ENCODE measurements at places on chromosomes 3 and 15.

- no peaks in the 10 kb centered on the region for H3K36me3 ChIP-seq
- no peak overlapping the region for H3K27ac ChIP-seq
- H3K4me1 ChIP-seq = no peaks in the 10 kb centered on the region
- H3K27me3 ChIP-seq = no peaks in the 10 kb centered on the region
- H3K4me3 ChIP-seq = no peak overlapping the region
Observed at GRCh38 chr3:142680710-142681109, 43.1 kb upstream of the TRPC1 start.

DNA sequence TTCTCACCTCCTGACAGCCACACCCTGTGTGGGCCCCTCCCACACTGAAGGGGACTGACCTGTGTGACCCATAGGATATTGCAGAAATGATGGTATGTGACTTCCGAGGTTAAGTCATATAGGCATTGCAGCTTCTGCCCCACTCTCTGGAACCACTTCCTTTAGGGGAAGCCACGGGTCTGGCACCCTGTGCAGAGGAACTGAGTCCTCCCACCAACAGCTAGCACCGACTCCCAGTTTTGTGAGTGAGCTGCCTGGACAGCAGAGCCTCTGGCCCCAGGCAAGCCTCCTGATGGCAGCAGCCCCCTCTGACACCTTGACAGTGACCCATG, 24.6 kb upstream of the SLC6A6 start:
- H3K27ac ChIP-seq = no peak overlapping the region
- DNase-seq = no peak
- H3K4me1 ChIP-seq = peaks cover 7% of the 10 kb centered on the region
- no peaks in the 10 kb centered on the region for H3K36me3 ChIP-seq

DNA sequence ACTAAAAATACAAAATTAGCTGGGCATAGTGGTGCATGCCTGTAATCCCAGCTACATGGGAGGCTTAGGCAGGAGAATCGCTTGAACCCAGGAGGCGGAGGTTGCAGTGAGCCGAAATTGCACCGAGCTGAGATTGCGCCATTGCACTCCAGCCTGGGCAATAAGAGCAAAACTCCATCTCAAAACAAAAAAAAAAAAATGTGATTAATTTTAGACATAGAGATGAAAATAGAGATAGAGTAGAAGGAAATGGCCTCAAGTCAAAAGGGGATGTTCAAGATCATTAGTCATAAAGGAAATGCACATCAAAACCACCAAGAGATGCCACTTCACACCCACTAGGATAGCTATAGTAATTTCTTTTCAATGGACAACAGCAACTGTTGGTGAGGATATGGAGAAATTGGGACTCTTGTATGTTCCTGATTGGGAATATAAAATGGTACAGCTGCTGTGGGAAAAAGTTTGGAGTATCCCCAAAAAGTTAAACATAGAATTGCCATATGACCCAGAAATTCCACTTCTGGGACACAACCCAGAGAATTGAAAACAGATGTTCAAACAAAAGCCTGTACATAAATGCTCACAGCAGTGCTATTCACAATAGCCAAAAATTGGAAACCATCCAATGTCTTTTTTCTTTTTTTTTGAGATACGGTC, 55.4 kb downstream of the ABHD2 start:
- peak overlapping the region; percentile 57 for H3K27ac ChIP-seq
- H3K27me3 ChIP-seq = no peaks in the 10 kb centered on the region

GRCh38 chr3:164897342-164897741, 181.0 kb downstream of the SI start:
- no peaks in the 10 kb centered on the region for H3K4me1 ChIP-seq
- H3K4me3 ChIP-seq = no peak overlapping the region
- no peak overlapping the region for H3K27ac ChIP-seq

- no peak for DNase-seq
- H3K36me3 ChIP-seq = no peaks in the 10 kb centered on the region
- no peaks in the 10 kb centered on the region for H3K4me1 ChIP-seq
Observed at GRCh38 chr15:79602731-79603130, 170.6 kb downstream of the MINAR1 start.

DNA sequence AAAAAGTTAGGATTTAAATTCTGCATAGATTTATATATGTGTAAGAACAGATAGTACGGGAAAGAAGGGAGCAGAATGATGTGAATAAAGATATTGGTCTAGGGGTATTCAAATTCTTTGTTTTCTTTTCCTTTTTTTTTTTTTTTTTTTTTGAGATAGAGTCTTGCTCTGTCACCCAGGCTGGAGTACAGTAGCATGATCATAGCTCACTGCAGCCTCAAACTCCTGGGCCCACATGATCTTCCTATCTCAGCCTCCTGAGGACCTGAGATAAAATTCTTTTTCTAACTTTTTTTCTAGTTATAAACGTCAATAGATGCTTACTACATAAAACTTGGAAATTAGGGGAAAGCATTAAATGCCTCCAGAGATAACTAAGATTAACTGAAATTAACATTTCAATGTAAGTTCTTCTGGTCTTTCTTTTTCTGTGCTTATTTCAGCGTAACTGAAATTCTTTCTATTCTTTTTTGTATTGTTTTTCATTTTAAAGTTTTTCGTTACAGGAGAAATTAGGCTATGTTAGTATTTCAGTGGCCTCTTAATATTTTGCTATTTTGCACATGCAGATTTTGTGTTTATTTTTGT, 29.2 kb downstream of the UBE2Q2 start:
- H3K4me3 ChIP-seq = no peak overlapping the region
- peaks cover 16% of the 10 kb centered on the region for H3K36me3 ChIP-seq
- H3K27me3 ChIP-seq = no peaks in the 10 kb centered on the region
- no peak for DNase-seq
